ENCODE measurements at places on chromosomes 5 and 9.

- DNase-seq, result no peak
These were observed 10.8 kb upstream of the NRARP start for GRCh38 chr9:137312852-137313325.

GRCh38 chr9:87882627-87883026, at the start of gene SPATA31E1:
Gene SPATA31E1 (plus strand): TSS chr9:87882877. CDS start chr9:87882892, 15 bp downstream.
- DNase-seq, result no peak

DNA sequence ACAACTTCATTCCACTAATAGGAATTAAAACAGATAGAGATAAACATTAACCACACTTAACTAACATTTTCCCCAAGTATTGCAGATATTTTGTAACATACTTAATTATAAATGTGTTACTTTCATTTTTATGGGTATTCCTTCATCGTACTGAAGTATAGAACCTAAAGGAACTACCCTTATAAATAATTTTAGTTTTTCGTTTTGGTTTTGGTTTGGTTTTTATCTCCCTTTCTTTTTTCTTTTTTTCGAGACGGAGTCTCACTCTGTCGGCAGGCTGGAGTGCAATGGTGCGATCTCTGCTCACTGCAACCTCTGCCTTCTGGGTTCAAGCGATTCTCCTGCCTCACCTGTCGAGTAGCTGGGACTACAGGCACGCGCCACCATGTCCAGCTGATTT, 60.1 kb upstream of the LMNB1 start:
- DNase-seq, result no peak

DNA sequence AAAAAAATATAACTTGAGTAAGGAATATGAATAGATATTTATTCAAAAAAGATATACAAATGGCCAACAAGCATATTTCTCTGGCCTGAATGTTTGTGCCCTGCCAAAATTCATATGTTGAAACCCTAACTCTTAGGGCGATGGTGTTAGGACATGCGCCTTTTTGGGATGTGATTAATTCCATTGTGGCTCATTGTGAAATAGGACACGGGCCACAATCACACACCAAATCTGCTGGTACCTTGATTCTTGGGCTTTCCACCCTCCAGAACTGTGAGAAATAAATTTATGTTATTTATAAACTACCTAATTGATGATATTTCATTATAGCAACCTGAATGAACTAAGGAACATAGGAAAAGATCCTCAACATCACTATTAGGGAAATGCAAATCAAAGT, 5.7 kb upstream of the IFNA21 start:
- DNase-seq, result no peak

GRCh38 chr9:126642839-126643238, 29.1 kb downstream of the LMX1B start:
- no peak for DNase-seq

- no peak for DNase-seq
These were observed 322.1 kb upstream of the MSX2 start for GRCh38 chr5:174402222-174402812.

GRCh38 chr5:62029303-62029702, 276.7 kb upstream of the KIF2A start:
- DNase-seq, result no peak

DNA sequence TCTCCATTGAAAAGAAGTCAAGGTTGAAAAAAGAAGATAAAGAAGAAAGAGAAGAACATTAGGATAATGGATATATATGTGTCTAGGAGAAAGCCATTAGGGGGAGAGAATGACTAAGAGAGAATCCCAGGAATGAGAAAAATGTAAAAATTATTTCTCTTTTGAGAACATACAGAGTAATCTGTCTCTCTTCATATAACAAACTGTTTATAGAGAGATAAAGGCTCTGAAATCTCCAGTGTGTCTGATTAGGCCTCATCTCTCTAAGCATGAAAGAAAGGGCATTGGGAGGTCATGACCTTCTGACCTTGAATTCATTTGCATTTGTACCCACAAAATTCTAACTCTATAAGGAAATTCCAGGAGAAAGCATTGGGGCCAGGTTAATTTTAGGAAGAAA, 3.5 kb upstream of the MPDZ start:
- no peak for DNase-seq

GRCh38 chr5:119347991-119348390, 7.8 kb upstream of the TNFAIP8 start:
- DNase-seq, result peak; percentile 38

GRCh38 chr9:97406620-97407177, 5.2 kb upstream of the TDRD7 start:
- DNase-seq, result no peak

DNA sequence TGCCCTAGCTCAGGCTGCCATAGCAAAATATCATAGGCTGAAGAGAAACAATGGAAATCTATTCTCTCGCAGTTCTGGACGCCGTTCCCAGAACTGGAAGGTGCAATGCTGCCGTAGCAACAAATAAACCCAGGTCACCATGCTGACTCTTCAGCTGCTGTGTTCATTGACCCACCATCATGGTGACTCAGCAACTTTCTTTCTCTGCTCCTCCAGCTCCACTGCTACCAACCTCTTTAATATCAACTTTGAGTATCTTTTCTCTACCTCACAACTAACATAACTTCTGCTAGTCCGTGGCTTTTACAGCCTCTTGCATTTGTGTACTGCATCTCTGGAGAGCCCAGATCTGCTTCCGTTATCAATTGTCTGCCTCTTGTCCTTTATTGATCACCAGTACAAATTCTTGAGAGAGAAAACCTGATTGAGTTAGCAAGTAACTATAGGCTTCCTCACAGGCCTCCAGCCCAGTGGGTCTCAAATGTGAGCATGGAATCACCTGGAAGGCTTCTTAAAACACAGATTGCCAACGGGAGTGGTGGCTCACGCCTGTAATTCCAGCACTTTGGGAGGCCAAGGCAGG, 47.3 kb upstream of the SLC30A5 start:
- DNase-seq, result no peak
